ENCODE measurements at places on chromosomes 12 and 14.

DNA sequence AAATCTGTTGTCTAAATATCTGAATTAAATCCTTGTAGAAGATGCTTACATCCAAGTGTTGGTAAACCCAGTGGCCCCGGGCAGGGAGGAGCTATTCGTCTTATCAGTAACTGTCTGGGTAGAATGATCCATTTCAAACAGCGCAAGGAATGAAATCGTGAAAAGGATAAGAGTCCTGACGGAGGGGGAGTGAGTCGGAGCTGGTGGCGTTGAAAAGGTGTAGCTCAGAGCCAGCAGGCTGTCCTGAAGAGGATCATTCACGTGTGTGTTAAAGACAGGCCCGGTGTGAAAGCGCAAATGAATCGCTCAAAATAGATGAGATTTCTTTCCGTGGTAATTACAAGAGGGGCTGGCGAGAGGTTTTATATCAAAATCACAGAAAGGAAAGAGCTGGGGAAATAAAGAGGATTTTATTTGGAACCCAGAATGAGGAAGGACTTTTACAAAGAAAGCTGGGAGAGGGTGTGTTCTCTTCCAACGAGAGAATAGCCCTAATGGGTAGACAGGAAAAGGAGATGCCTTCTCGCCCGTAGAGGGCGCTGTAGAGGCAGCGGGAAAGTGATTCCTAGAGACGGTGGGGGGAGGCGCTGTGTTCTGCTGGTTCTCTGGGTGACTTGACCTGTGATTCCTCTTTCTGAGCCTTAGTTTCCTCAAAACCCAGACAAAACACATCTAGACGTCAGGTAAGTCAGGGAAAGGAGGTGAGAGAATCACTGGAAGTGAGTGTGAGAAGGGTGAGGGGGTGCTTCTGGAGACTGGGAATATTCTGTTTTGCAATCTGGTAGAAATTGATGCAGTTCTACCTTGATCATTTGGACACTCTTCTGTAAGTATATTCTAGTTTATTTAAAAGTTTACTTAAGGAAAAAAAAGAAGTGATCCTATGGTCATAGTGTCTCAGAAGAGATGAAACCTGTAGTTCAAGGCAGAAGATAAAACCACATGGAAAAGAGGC lies 39.3 kb downstream of the SRRM4 start:
- DNase-seq, result peak; percentile 52

DNA sequence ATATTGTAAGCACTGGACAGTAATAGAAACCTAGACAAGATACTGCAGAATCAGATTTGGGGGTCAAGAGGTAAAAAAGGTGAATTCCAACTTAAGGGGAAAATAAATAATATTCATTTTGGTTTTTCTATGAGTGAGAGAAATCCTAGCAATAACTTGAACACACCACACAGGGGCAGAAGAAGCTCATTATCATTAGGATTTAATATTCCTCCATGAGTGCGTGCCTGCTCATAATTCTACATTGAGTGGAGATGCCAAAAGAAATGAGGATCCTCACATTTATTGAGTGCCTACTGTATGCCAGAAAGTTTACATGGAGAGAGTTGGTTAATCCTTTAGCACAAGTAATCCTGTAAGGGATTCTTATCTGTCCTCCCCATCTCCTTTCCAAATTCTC lies 40.5 kb upstream of the C14orf132 start:
- peak; percentile 85 for DNase-seq

DNA sequence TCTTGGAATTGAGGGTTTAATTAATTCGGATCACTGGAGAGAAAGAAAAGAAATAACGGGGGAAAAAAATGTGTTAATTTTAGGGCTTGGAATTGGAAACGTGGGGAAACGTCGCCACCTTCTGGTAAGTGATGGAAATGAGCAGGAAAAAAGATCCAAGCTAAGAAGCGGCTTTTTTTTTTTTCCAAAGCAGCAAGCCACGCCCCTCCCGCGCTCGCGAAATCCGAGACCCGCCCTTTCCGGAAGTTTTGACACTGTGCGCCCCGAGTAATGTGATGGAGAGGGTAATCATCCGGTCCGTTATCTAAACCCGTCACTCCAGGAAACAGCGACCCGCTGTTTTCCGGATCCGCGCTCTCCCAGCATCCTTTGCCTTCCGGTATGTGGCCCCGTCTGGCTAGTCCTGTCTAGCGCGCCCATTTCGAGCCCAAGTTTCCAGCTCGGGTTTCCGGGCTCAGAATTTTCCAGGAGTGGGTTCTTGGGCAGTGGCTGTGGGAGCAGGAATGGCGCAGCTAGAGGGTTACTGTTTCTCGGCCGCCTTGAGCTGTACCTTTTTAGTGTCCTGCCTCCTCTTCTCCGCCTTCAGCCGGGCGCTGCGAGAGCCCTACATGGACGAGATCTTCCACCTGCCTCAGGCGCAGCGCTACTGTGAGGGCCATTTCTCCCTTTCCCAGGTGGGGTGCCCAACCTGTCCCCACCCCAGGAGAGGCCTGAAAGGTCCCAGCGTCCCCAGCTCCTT lies at the start of gene ALG10B:
ALG10B (plus strand) TSS at position 384 of the 739 bp plus-strand sequence; CDS start at position 504, 120 bp downstream.
- DNase-seq, result peak; percentile 75

DNA sequence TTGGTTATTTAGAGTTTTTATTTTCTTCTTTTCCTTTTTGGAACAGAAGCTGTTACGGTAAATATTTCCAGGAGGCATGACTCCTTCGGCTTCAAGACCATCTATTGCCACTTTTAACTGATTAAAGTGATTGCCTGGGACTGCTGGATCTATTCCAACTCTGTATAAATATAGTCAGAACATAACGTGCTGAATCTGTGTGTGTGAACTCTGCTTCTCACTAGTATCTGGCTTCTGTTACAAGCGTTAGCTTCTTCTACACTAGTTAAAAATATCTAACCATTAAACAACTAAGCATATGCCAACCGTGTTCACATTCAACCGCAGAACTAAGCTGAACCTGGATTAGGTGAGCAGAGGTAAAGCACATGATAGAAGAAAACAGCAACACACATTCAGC lies 49.0 kb downstream of the TMTC1 start:
- no peak for DNase-seq

DNA sequence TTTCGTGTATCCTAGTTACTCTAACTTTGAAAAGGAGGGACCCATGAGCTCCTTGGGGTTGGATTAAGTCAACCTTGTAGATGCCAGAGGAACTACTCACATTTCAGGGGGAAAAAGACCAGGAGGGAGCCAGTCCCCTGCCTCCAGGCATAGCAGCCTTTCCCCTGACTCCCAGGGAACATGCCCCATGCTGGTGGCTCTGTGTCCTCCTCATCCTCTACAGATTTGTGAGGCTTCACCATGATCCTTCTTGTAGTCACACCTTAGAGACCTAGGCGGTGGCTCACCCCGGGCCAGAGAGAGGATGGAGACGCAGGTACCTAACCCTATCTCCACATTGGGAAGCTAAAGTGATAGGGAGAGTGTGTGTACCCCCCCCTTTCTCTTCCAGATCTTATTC lies 16.0 kb upstream of the PPP1R1A start:
- no peak for DNase-seq

DNA sequence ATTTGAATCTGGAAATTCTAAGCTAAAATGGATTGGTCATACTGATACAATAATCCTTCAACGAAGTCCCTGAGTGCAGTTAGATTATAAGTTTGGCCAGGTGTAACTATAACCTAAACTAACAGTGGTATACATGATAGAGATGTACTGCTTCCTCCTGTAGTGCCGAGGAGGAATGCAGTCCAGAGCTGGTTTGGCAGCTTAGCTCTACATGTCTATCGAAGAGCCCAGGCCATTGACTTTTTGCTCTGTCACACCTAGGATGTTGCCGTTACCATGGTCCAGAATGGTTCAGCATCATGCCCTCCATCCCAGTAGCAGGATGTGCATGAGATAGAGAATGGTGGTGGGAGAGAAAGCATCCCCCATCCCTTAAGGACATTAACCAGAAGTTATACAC lies 318.1 kb downstream of the ZFP36L1 start:
- DNase-seq, result no peak

DNA sequence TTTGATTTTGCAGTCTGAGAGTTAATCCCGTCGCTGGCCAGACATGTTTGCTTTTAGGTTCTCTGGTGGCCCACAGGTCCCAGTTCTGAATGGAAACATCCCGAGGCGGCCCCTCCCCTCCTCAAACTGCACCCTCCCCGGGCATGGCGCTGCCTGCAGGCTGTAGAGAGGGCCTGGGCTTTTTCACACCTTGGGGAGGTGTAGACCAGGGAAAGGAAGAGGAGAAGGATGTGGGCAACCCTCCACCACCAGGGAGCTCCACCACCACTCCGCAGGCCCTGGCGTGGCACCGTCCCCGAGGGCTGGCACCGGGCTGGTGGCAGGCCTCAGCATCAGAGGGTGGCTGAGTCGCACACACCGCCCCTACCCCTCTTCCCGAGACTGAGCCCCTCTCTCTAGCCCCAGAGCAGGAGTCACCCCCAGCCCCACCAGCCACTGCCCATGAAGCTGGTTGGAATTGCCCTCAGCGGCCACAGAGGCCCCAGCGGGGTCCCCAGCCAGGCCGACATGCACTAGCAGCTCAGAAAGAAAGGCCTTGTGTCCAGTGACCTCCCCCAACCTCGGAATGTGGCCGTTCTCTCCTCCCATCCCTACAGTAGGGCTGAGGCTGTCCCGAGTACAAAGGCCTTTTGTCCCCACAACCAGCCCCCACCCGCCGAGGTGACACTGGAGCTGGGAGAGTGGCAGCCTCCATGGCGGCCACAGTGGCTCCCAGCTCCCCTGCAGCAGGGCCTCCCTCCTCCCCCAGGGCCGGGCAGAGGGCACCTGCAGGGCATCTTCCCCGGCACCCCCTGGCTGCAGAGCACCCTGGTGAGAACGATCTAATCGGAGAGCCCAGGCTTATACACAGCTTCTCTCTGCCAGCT lies 23.5 kb upstream of the INF2 start:
- no peak for DNase-seq

GRCh38 chr12:40335991-40336390 lies 111.2 kb downstream of the LRRK2 start:
- DNase-seq, result no peak

GRCh38 chr12:30973175-30973574 lies 46.6 kb downstream of the TSPAN11 start:
- no peak for DNase-seq

- no peak for DNase-seq
Measured at GRCh38 chr12:24078318-24078765, 128.9 kb upstream of the SOX5 start.

GRCh38 chr12:120321382-120322202 lies 6.0 kb downstream of the PLA2G1B start:
- DNase-seq, result no peak

DNA sequence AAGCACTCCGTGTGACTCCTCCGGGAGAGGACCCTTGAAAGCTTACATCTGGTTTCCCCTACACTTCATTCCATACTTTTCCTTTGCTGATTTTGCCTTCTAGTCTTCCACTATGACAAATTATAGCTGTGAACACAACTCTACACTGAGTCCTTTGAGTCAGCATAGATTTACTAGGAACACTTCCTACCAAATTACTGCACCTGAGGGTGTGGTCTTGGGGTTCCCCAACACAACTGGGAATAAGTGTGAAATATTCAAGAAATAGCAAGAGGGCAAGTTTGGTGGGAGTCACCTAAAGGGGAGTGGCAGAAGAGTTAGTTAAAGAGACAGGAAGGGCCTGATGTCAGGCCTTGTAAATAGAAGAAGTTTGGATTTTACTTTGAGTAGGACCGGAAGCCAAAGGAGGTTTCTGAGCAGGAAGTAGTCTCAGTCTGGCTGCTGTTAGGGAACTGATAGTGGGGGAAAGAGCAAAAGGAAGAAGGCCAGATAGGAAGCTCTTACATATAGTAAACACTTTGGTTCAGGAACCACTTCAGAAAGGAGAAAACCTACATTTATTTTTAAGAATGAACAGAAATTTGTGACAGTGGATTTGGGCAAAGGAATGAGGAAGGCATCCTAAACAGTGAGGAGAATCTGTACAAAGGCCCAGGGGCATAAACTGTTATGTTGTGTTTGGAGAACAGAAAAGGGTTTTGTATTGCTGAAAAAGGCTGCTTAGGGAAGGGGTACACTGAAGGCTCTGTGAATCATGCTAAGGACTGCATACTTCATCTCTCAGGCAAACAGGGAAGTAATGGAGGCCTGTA lies 14.2 kb downstream of the SEL1L start:
- DNase-seq, result no peak

DNA sequence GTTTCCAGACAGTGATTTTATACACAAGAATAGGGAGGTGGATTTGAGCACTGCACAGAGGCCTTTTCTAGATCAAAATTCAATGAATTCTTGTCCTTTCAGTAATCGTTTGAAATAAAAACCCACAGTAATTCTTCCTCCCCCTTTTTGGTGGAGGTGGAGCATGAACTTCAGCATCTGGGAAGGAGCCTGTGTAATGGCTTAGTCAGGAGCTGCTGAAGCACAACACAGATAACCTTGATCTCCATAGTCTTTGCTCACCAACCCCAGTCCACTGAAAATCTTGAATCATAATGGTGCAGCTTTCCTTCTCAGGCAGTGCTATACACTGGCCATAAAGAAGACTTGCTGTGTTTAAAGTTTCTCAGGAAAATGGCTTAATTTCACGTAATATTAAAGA lies 6.4 kb upstream of the TBPL2 start:
- no peak for DNase-seq

GRCh38 chr12:27524494-27524835 lies 459 bp downstream of the PPFIBP1 start:
- DNase-seq, result no peak

DNA sequence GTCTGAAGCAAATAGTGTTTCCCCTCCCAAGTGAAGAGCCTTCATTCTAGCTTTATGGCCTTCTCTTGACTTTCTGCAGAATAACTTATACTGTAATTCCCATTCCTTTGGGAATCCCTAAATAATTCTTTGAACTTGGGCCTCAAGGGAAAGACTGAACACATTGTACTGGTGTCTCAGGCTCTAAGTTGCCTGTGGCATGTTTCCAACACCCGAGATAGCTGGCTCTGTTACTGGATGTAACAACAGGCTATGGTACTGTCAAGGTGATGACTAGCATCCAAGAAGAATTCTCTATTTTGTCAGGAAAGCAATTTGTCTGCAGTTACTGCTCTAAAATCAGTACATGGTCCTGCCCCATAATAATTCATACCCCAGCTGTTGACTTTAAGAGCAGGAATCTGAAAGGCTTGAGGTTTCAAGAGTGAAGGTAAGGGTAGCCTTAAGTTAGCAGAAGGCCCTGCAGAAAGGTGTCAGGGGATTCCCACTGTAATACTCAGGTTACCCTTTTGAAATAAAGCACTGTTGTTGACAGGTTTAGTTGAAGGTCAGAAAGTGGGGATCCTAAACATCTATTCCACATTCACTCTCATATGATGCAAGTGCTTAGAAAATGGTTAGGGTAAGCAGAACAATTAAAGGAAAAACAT lies 5.2 kb downstream of the GPX2 start:
- no peak for DNase-seq

- DNase-seq, result no peak
Measured at GRCh38 chr12:8087666-8088065, 5.6 kb downstream of the NECAP1 start.

GRCh38 chr12:5868625-5869295 lies 76.3 kb downstream of the ANO2 start:
- no peak for DNase-seq

DNA sequence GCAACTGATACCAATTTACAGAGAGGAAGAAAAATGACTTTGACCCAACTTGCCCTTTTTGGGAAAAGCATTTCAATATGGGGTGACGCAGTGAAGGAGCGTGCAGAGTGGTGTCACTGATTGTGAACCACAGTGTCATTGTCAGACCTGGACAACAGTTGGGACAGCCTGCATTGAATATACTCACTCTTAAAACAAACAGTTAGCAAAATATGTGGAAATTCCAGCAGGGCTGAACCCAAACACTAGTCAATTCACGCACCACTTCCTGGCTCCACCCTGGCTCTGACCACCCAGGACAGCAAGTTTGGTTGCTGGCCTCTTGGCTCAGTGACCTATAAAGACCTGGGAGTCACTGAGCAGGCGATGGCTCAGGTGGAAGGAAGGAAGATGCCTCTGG lies 61.3 kb downstream of the NOS1 start:
- no peak for DNase-seq

GRCh38 chr12:53214687-53215455 lies 7.8 kb upstream of the ITGB7 start:
- no peak for DNase-seq

Measured in NCI-H1694 (cell line).